ENCODE measurements at places on chromosomes 4 and X.

DNA sequence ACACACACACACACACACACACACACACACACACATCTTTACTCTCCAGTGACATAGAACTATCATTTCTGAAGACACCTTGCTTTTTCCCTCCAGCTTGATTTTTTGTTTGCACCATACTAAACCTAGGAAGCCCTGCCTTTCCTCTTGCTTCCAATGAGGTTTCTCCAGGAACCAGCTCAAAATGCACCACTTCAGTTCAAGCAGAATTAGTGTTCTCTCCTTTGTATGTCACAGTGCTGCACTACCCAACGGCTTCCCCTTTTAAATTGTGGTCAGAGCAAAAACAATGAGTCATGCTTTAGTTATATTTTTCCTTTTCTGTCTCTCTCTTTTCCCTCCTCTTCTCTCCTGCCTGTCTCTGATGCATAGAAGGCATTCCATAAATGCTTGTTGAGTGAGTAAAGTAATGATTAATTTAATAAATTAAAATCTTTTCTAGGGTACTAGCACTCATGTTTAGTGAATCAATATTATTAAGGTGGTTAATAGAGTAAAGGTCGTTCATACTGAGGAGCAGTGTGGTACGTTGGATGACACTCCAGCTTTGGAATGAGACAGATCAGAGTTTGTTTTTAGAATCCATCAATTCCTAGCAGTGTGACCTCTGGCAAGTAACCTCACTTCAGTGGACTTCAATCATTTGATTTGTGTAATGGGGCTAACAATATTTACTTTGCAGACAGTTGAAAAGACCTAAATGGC is 5.9 kb downstream of the RTL3 start:
- no peak for DNase-seq

GRCh38 chr4:67456577-67457196 is 88.6 kb downstream of the CENPC start:
- no peak for DNase-seq

DNA sequence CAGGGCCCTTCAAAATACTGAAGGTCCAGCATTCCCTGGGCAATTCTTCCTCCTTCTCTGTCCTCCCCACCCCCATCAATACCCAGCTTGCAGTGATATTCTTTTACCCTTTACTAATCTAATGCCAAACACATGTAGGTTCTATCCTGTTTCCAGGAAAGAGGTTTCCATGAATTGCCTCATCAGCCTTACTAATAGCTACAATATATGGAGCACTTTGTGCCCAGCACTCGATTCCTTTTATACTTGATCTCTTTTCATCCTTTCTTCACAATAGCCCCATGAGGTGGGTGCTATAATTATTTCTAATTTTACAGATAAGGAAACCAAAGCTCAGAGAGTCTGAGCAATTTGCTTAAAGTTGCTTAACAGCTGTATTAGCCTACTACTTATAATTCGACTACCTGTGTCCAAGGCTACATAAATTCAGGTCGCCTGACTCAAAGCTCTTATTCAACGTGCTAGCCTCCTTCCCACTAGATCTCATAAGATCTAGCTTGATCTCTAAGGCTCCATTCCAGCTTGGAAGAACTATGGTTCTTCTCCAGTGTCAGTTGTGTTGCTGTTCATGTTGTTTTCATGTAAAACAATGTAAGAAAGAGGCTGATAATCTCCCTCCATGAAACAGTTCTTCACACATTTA is 229.6 kb upstream of the PGRMC2 start:
- DNase-seq: no peak

DNA sequence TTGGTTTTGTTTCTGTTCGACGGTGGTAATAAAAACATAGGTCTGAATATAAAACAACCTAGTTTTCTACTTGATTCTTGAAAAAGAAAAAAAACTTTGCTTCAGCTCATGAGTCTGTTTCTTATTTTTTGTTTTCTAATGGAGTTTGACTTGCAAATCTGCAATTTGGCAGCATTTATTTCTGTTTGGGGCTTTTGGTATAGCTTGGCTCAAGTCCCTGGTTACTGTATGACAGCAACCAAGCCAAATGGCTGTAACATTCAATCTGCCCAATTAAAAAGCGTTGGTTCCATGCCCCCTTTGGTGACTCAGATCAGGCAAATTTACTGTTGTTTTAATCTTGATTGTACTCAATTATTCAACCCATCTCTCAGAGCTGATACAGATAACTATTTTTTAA is 263.4 kb downstream of the GRIA3 start:
- DNase-seq: no peak

DNA sequence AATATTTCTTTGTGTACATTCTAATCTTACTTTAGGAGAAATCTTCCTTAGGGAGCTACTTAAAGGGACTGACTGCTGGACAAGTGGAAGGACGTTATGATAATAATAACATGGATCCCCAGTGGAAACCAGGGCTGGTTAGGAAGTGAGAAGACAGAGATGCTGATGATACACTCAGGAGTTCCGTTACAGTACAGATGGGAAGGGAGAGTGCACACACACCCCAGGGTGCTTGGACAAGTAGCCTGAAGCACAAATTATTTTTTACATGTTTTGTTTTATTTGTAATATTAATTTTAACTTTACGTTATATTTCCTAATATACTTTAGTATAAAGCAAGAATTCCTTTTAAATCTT is 84.1 kb downstream of the BMPR1B start:
- DNase-seq: no peak

DNA sequence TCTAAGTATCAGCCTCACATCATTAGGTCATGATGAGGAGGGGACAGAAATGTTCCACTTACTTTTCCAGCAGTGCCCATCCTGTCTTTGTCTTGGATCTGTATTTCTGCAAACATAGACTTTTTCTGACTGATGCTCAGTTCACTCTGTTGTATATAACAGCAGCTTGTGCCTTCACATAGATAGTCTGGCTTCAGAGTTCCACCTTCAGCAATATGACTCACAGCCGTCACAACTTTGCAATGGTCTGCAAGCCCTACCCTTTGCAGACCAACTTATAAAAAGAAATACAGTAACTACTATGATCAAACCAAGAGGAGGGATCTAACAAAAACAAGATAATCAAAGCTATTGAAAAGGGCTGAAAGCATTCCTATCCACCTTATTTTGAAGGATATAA is at the start of gene ADH7:
ADH7 (minus strand) TSS at position 189 of the 400 bp plus-strand sequence; CDS start at position 80, 109 bp downstream.
- no peak for DNase-seq

GRCh38 chr4:184771416-184771815 is 37.5 kb upstream of the CENPU start:
- DNase-seq: no peak
